ENCODE measurements at places on chromosomes 2 and 18.
A peak's percentile ranks its signal among the peaks of the same experiment; 100 is the strongest.

DNA sequence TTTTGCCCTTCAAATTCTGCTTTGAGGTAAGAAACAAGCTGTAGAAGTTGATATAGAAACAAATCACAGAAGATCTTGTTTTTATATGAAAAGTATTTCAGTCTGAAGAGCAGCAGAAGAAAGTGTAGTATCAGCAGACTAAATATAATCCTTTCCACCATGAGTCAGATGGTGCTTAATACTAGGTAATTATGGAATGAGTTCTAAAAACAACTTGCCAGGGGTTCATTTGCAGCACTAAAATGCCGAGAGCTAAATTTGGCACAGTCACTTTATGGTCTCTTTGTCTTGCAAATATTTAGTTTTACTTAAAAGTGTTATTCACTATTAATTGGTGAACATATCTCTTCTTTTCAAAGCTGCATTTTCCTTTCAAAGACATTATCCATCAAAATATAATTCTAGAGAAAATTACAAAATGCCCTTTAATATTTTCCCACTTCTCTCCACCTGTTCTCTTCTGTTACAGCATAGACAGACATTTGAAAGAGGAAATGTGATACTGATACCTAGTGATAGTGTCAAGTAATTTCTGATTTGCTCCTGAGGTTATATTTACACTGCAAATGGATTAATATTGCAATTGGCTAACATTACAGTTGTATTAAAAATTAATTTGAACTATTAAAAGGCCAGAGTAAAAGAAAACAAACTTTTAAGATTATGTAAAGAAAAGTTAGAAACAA, 5.3 kb downstream of the MYL1 start:
- no peak overlapping the region for H3K27ac ChIP-seq
- no peaks in the 10 kb centered on the region for H3K27me3 ChIP-seq
- no peaks in the 10 kb centered on the region for H3K4me1 ChIP-seq
- H3K4me3 ChIP-seq: no peak overlapping the region
- no peaks in the 10 kb centered on the region for H3K36me3 ChIP-seq

GRCh38 chr2:184113696-184114403, 484.5 kb upstream of the ZNF804A start:
- no peaks in the 10 kb centered on the region for H3K27me3 ChIP-seq
- no peak for DNase-seq
- no peak overlapping the region for H3K27ac ChIP-seq
- H3K4me3 ChIP-seq: no peak overlapping the region
- no peaks in the 10 kb centered on the region for H3K4me1 ChIP-seq

DNA sequence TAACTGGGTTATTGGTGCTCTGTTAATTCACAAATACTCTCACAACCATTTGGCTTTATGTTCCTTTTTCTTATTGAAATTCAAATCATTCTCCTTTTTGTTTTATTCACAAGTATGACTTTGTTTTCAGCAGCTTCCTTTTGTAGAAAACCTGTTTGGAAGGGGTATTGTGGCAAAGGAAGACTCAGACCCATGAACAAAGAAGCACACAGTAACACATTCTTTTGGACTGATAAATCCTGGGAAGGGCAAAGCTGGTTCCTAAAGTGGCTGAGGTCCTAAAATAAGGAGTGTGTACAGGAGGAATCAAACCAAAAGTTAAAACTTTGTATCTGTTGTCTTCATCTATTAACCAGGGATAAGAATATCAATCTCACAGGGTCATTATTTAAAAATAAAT, 374.7 kb upstream of the FIGN start:
- H3K4me1 ChIP-seq: no peaks in the 10 kb centered on the region
- no peak for DNase-seq
- no peaks in the 10 kb centered on the region for H3K27me3 ChIP-seq
- H3K27ac ChIP-seq: no peak overlapping the region
- no peaks in the 10 kb centered on the region for H3K36me3 ChIP-seq
- no peak overlapping the region for H3K4me3 ChIP-seq

DNA sequence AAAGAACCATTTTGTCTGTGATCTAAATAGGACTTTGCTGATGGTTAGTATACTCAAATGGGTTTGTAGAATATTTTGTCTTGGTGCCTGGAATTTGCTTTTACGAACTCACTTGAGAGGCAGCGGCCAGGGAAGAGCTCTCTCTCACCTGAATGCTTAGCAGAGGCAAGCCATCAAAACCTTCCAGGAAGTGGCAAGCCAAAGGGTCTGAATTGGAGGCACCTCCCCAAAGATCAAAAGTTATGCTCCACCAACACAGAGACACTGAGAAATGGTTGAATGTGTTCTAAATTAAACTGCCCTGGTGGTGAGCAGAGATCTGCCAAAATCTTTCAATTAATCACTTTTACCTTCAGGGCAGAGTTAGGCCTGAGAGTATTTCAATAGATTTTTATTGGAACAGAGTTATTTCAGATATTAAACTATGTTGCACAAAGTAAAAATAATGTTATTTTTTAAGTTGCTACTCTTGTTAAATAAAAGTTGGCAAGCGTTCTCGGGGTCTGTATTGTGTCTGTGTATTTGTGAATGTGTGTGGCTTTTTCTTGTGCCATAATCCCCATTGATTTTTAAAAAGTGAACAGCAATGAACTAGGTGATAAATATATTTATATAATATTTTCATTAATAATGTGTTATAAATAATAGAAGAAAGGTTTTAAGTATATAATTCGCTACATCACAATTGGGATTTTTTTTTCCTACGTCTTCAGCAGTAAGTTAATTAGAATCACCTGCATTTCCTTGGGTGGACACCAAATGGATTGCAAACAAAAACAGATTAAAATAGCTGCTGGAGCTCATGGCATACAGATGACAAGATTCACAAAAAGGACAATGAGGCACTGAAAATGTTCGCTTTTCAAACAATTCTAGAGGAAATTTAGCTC, 416.1 kb downstream of the ARHGAP15 start:
- H3K27ac ChIP-seq: no peak overlapping the region
- DNase-seq: no peak
- H3K4me1 ChIP-seq: peaks cover 2% of the 10 kb centered on the region
- H3K36me3 ChIP-seq: no peaks in the 10 kb centered on the region
- H3K27me3 ChIP-seq: no peaks in the 10 kb centered on the region
- no peak overlapping the region for H3K4me3 ChIP-seq

DNA sequence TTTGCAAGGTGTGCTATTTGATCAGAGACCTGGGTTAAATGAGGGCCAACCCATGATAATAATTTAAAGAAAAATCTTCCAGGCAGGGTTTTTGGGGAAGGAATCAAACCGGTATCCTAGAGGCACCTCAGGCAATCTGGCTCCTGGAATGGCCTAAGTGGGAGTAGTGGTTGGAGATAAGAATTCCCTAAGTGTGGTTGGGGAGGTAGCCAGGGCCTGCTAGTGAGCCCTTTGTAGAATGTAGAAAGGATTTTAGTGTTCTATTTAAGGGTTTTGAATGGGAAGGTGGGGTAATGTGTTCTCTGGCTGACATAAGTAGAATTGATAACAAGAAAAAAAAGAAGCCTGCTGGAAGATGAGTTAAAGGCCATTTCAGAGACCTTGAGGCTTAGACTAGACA, 422.2 kb downstream of the XIRP2 start:
- H3K4me3 ChIP-seq: no peak overlapping the region
- H3K4me1 ChIP-seq: no peaks in the 10 kb centered on the region
- DNase-seq: no peak

- no peaks in the 10 kb centered on the region for H3K36me3 ChIP-seq
- DNase-seq: no peak
- H3K4me1 ChIP-seq: no peaks in the 10 kb centered on the region
- no peak overlapping the region for H3K27ac ChIP-seq
These were observed 87.5 kb downstream of the MBP start for GRCh38 chr18:77044866-77045664.

DNA sequence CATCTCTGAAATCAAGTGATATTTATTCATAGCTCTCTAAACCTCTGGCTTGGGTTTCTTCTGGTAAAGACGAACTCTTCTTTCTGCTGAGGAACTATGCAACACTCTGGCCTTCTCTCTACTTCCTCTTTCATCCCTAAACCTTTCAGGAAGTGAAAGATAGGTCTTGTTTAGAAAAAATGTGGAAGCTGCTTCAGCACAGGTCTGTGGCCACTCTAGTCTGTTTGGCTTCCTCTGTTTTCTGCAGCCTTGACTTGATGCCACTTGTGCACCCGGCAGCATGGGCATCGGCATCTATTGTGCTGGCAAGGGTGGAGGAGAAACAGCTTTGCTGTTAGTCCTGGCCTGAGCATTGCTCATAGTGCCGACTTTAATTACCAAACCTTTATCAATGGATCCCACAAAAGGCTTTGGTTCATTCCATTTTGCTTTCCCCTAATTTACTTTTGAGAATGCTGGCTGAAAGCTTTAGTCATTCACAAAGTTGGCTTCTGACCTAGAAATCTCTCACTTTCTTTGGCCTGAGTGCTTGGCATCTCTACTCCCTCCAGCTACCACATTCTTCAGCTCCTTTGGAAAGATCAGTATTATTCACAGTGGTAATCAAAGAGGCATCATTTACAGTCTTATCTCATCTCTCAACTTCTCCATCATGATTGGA, 32.0 kb upstream of the GPR39 start:
- no peaks in the 10 kb centered on the region for H3K36me3 ChIP-seq
- no peaks in the 10 kb centered on the region for H3K4me1 ChIP-seq
- no peak for DNase-seq

DNA sequence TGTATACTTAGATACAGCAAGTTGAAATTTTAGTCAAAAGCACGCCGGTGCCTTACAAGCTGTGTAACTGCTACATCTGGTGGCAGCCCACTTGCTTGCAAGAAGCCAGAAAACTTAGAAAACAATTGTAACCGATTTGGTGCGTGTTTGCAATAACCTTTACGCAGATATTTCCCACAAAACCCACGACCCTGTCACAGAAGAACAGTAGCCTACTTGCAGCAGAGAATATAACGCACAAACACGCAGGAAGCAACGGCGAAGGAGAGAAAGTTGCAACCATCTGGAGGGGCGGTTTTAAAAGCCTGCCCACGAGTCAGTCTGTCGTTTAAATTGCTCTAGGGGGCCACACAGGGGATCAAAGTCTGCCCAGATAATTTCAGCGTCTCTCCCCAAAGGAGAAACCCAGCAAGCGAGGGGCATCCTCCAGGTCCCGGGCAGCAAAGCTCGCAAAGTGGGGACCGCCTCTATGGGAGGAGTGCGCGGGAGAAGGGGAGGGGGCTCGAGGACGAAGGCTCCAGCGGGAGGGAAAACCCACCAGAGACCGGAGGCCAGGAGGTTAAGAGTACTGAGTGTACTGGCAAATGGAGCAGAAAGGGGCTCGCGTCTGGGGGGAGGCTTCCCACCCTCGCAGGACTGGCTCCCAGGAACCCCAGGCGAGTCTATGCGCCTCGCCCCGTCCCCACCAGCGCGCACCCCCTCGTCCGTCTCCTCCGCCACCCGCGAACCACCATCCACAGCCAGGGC, 1.1 kb downstream of the TLK1 start:
- H3K4me3 ChIP-seq: peak overlapping the region; percentile 84
- H3K27ac ChIP-seq: no peak overlapping the region
- DNase-seq: no peak
- H3K27me3 ChIP-seq: no peaks in the 10 kb centered on the region
- no peaks in the 10 kb centered on the region for H3K4me1 ChIP-seq

- no peak overlapping the region for H3K27ac ChIP-seq
- no peaks in the 10 kb centered on the region for H3K4me1 ChIP-seq
- no peak for DNase-seq
These were observed 19.1 kb downstream of the MXD1 start for GRCh38 chr2:69933839-69934613.

DNA sequence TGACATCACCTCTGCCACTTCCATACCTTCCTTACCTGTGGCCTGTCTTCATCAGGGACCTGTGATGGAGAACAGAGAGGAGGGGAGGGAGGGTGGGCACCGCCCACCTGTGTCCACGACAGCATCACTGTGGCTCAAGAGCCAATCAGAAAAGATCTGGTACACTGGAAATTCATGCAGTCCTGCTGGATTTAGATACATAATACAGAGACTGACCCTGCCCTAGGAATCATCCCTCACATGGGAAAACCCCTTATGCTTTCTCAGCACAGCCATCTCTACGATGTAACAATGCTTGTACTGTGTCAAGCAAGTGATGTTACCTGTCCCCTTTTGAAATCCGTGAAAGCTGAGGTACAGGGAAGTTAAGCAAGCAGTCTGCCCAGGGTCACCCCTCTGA, 145.6 kb upstream of the EPAS1 start:
- DNase-seq: no peak
- no peak overlapping the region for H3K27ac ChIP-seq
- no peaks in the 10 kb centered on the region for H3K4me1 ChIP-seq
- no peaks in the 10 kb centered on the region for H3K36me3 ChIP-seq
- H3K27me3 ChIP-seq: no peaks in the 10 kb centered on the region
- H3K4me3 ChIP-seq: no peak overlapping the region

DNA sequence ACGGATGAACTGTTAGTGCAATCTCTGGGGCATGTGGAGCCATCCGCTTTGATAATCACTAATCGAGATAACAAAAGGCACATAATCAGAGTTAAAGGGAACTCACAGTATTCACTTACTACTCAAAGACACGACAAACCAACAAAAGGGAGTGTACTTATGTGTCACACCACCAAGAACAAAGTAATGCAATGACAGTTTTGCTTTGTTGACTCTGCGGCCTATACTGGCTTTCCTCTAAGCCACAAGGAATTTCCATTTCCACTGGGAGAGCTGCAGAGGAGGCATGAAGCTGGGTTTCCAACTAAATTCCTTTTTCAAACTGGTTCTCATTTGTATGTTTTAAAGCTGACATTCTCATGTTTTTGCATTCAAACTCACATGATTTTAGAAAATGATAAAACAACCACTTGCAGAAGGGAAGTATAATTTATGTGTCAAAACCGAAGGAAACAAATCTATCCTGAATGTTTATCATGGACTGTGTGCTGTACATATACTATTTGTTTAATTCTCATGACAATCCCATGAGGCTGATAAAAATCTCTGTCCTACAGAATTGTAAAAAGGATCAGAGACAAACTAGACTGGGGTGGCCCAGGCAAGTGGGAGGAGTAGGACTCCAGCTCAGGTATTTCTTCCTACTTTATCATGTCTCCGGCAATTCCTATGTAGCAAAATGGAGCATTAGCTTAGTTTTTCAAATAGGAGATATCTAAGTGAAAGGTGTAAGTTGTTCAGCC, 149.6 kb upstream of the SMAD7 start:
- no peaks in the 10 kb centered on the region for H3K4me1 ChIP-seq
- DNase-seq: no peak
- H3K36me3 ChIP-seq: no peaks in the 10 kb centered on the region
- H3K27ac ChIP-seq: no peak overlapping the region

DNA sequence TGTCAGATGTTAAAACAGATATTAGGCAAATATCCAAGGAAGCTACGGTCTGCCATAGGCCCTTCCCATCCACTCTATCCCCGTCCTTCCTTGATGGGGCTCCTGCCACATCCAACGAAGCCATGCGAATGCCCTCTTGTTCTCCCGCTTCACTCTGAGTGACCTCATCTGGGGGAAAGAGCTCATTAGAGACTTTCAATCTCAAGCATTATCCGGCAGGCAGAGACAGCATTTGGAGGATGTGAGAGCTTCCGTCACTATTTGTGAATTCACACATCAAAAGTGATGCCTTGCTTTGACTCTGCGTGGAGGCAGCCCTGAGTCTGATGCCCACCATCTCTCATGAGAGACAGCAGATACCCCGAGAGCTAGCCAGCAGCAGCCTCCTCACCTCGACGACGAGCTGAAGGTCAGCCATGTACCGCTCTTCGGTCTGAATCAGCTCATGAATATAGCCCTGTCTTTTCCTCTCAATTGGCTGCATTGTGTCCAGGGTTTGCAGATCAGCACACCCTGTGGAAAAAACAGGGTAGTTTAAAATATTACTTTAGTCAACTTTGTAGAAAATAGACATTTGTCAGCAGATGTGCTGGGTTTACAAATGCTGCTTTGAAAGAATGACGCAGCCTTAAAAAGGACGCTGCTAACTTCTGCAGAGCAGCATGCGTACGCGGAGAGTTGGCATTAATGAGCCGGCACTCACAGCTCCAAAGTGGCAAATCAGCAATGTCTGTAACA, 45.9 kb downstream of the FAM228A start:
- H3K36me3 ChIP-seq: no peaks in the 10 kb centered on the region
- no peaks in the 10 kb centered on the region for H3K27me3 ChIP-seq
